GM12892 (cell line): ENCODE measurements at places on chromosomes 16 and 17.

GRCh38 chr16:67264866-67265265, 14.5 kb upstream of the PLEKHG4 start:
- no peak for DNase-seq

- no peak for DNase-seq
These were observed 101.0 kb downstream of the METRNL start for GRCh38 chr17:83180264-83180995.

GRCh38 chr16:4700997-4701743, 7.8 kb downstream of the NUDT16L1 start:
- DNase-seq = no peak

GRCh38 chr17:14373614-14374259, 72.9 kb downstream of the HS3ST3B1 start:
- DNase-seq = no peak

DNA sequence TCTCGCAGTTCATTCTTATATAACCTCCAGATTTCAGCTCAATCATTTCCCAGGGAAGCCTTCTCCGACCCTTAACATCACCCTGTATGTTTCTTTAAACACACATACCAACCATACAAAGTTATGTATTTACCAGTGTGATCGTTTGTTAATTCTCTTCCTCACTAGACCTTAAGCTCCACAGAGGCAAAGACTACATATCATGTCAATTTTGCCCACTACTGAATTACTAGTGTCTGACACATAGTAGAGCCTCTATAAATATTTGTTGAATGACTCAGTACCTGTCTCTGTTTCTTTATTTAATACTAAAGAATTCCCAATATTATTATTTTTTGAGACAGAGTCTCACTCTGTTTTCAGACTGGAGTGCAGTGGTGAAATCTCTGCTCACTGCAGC, 137.2 kb downstream of the SHISA9 start:
- no peak for DNase-seq

DNA sequence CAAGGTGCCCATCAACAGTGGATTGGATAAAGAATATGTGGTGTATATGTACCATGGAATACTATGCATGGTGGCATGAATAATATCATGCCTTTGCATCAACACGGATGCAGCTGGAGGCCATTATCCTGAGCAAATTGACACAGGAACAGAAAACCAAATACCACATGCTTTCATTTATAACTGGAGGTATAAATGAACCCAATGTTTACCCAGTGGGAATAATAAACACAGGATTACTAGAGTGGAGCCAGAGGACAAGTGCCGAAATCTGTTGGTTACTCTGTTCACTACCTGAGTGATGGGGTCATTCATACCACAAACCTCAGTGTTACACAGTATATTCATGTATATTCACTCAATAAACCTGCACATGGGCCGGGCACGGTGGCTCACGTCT, 125.2 kb downstream of the CDH11 start:
- DNase-seq = no peak

- no peak for DNase-seq
These were observed 60.8 kb downstream of the WIPI1 start for GRCh38 chr17:68396226-68397107.

- no peak for DNase-seq
These were observed 240.9 kb upstream of the SALL1 start for GRCh38 chr16:51391798-51392511.

GRCh38 chr17:48244814-48245213, 137.2 kb downstream of the SNX11 start:
- no peak for DNase-seq

DNA sequence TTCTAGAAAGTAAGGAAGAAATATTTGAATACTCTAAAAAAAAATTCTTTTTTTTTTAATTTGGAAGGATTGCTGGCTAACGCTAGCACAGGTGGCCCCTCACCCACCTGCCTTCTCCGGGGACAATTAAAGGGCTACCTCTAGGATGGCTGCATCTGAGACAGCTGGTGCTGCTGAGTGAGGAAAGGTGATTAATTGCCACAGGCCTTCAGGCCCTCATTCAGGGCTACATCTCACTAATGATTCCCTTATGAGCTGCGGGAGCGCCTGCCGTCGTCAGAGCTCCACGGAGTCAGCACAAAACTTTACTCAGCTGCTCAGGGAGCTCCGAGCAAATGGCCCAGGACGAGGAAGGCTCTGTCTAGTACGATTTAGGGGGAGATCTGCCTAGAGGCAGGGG, 27.0 kb upstream of the AKTIP start:
- DNase-seq = no peak

DNA sequence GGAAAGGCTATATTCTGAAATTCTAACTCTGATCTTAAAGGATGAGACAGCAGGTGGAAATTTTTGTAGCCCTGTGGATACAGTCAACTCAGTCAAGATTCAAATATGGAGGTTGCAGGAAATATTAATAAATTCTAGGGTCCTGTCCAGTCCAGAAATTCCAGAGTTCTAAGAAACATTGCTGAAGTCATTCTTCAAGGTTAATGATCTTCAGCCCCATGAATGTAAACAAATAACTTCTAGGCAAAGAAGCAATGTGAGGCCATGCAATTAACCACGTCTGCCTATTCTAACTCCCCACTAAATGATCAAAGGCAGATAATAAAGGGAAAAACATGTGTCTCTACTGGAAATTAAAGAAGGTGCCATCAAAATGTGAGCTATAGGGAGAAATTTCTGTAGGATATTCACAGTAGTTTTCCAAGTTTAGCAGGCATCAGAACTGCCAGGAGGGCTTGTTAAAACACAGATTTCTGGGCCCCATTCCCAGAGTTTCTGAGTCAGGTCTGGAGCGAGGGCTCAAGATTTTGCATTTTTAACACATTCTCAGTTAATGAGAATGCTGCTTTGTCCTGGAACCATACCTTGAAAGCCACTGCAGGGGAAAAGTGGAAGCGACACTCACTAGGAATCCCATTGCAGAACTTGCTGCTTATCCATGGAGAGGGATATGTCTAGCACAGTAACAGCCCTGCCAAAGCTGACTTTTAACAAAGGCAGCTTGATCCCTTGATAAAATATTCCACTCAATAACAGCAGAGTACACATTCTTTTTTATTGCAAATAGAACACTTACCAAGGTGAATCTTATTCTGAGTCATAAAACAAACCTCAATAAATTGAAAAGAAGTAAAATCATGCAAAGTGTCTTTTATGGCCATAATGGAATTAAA, 61.8 kb downstream of the DNAH3 start:
- DNase-seq = no peak

DNA sequence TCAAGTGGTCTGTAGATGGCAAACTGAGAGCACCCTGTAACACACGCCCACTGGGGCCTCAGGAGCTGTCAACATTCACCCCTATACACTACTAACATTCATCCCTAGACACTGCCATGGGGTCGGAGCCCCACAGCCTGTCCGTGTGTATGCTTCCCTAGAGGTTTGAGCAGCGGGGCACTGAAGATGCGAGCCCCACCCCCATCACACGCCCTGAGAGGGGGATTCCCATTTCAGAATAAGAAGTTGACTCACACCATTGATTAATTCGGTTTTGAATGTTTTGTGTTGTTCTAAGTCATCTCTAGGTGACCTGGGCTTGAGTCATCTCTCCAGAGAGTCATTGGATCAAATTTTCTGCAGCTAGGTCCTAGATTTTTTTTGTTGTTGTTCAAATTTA, 37.3 kb upstream of the MMD start:
- no peak for DNase-seq

DNA sequence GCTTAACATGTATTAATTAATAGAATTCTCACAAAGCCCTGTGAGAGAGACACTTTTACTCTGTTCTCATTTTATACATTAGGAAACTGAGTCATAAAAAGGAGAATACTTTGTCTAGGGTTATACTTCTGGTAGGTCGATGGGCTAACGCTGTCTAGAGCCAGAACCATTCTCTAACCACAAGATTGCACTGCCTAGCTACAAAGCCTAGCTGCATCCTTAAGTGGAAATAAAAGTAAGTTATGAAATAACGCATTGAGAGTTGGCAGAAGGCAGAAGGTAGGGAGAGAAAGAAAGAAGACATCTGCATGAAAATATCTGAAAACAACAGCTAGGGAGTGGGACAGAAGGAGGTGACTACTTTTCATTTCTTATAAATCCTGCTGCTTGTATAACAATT, 33.2 kb downstream of the IRX6 start:
- no peak for DNase-seq

- DNase-seq = peak; percentile 44
These were observed 119.0 kb downstream of the SNX29 start for GRCh38 chr16:12095275-12096156.
